ENCODE measurements at places on chromosomes 12 and 14.
A peak's percentile ranks its signal among the peaks of the same experiment; 100 is the strongest.

GRCh38 chr14:92308716-92309115 is 14.2 kb upstream of the SLC24A4 start:
- DNase-seq = no peak

GRCh38 chr14:50892255-50892654 is 20.4 kb downstream of the ABHD12B start:
- DNase-seq = no peak

- DNase-seq = no peak
These were observed 66.5 kb downstream of the TBC1D30 start for GRCh38 chr12:64890873-64891468.

DNA sequence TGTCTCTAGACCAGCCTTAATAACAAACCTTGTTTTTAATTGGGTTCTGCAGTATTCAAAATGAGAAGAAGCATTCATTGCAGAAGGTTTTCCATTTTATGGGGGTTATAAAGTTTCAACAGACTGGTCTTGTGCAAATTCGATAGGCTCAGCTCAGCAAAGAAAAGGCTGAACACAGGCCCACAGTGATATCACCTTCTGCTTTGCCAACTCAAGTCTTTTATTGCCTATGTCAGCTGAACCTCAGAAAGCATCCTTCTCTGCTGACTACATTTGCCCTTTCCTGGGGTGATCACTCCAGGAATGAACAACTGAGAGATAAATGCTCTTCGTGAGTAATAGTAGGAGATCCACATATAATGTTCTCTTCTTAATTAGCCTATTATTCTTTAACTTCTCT is 134.5 kb upstream of the CCDC175 start:
- DNase-seq = no peak

DNA sequence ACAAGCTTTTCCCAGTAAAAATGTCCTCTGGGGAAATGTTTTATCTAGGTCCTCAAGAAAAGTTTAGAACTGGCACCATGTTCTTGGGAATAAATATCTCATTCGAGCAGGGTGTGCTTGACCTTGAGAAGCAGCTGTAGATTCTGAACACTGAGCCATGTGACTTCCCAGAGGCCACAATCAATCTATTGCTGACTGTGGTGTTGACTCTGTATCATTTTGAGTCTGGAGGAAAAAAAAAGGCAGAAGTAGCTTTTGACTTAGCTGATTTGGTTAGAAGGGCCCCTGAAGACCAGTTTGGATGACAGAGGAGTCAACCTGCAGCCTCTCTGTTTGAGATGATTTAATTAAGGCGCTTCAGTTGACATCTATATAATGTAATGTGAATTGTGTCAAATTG is 592.4 kb upstream of the SEL1L start:
- DNase-seq = no peak

- DNase-seq = no peak
These were observed 46.1 kb downstream of the DNAH10 start for GRCh38 chr12:123808167-123808566.

- DNase-seq = peak; percentile 6
These were observed 5.9 kb downstream of the RIN3 start for GRCh38 chr14:92519246-92520101.

Measured in tibial artery (tissue), 4 donors.